Vagina (tissue), 2 donors: ENCODE measurements at places on chromosomes 4 and X.

GRCh38 chr4:187417721-187418120 lies 577.9 kb upstream of the ZFP42 start:
- no peak for DNase-seq

DNA sequence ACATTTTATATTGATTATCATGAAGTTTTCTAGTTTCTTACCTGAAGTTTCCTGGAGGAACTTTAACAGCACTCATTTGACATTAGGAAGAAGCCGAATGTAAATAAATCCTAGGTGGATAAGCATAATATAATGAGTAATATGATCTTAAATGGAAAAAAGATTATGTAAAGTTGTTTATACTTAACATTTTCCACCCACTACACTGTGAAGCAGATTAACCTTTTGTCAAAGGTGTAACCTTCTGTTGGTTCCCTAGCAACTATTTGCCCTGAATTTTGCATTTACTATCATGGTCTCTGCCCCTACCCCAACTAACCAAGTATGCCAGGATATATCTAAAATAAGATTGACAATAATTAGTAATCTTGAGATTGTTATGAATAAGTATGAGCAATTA lies at the start of gene UGT2A1:
TSS of gene UGT2A1 (minus strand) at position 101 of the 400 bp plus-strand sequence. CDS start 5,603 bp downstream, outside the sequence.
- DNase-seq: no peak

GRCh38 chr4:180840142-180840541 lies 1403.1 kb upstream of the TENM3 start:
- no peak for DNase-seq

- no peak for DNase-seq
These were observed at the start of gene PPP3CA for GRCh38 chr4:101347267-101347556. PPP3CA (minus strand) TSS chr4:101347526.
